ENCODE measurements at places on chromosomes 4 and X.

GRCh38 chrX:119539872-119540271 is 25.3 kb downstream of the STEEP1 start:
- no peak for DNase-seq

- no peak for DNase-seq
Observed at GRCh38 chr4:165931741-165932140, 58.7 kb downstream of the TLL1 start.

- DNase-seq = no peak
Observed at GRCh38 chr4:78581618-78582017, 30.0 kb downstream of the ANXA3 start.

GRCh38 chrX:96474029-96474740 is 210.5 kb upstream of the DIAPH2 start:
- no peak for DNase-seq
